ENCODE measurements at places on chromosomes 13 and 19.

GRCh38 chr13:76971851-76972829, 19.7 kb upstream of the CLN5 start:
- DNase-seq, result no peak

DNA sequence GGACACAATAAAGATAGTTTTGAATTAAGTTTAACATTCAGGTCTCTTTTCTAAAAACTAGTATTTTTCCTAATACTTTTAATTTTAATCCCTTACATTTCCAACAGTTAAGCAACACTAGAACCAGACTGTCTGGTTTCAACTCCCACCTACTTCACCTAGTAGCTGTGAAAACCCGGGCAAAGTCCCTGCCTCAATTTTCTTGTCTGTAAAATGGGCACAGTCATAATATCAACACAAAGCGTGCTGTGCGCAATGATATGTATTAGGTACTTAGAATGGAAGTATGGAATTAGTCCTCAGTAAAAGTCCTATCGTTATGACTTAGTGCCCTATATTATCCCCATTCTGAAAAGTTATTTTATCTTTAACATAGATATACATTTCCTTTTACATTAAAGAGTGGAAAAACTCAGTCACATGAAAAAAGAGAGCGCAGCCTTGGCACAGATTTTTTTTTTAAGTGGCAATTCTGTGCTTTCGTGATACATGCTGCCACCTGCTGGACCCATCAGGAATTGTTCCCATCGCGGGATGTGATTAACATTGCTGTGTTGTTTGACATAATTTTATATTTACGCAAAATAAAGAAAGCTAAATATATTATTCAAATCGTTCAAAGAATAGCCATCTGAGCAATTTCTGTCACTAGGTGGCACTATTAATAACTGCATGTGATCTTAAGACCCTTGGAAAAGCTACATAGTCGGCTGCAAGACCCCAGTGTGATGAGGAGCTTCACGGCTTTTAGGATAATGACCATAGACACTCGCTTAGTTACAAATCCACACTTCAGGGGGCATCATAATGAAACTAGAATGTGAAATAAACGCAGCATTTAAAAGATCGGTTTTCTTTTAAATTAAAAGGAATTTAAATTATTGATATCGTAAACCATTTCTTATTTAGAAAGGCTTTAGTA, 59.9 kb downstream of the LIG4 start:
- DNase-seq, result no peak

DNA sequence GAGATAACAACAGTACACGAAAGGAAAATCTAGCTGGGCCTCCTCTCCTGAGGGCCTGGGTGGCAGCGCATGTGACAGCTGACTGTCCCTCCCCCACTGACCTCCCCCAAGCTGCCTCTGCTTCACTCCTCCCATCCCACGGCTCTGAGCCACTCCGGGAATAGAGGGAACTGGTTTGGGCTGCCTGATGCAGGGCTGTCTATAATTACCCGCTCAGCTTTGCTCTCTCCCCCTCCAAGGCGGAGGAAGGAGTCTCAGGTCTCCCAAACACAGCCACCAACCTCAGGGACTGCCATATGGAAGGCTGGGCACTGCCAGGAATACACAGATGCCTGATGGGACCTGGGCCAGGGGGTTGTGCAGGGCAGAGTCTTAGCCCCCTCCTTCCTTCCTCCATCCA, 7.9 kb downstream of the NAPA start:
- DNase-seq, result no peak

GRCh38 chr13:110853235-110853721, 61.6 kb downstream of the ANKRD10 start:
- no peak for DNase-seq

DNA sequence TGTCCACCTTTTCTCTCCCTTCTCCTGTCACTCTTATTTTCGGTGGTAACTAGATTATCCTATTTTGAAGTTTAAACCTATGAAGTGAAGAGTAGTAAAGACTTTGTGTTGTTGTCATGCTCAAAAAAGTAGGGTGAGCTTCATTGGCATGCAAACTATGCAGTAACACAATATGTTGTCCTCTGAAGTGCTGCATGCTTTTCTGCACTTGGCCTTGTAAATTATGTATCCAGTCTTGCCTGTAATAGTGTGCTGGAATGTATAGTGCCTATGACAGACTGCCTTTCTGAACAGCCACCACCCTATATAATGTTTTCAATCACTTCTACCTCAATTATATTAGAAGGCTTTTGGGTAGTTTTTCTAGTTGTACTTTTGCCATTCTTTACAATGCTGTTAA, 1198.2 kb upstream of the PCDH20 start:
- DNase-seq, result no peak

- DNase-seq, result no peak
These were observed 78.9 kb downstream of the TEX26 start for GRCh38 chr13:31011193-31011860.

- DNase-seq, result no peak
These were observed 493 bp upstream of the PDE4A start for GRCh38 chr19:10419646-10420443.

GRCh38 chr19:51637362-51637978, 7.3 kb upstream of the SIGLEC5 start:
- DNase-seq, result no peak

- DNase-seq, result no peak
These were observed 4.4 kb downstream of the SULT2A1 start for GRCh38 chr19:47881757-47882156.

GRCh38 chr13:30091691-30092090, 215.7 kb downstream of the KATNAL1 start:
- DNase-seq, result no peak

DNA sequence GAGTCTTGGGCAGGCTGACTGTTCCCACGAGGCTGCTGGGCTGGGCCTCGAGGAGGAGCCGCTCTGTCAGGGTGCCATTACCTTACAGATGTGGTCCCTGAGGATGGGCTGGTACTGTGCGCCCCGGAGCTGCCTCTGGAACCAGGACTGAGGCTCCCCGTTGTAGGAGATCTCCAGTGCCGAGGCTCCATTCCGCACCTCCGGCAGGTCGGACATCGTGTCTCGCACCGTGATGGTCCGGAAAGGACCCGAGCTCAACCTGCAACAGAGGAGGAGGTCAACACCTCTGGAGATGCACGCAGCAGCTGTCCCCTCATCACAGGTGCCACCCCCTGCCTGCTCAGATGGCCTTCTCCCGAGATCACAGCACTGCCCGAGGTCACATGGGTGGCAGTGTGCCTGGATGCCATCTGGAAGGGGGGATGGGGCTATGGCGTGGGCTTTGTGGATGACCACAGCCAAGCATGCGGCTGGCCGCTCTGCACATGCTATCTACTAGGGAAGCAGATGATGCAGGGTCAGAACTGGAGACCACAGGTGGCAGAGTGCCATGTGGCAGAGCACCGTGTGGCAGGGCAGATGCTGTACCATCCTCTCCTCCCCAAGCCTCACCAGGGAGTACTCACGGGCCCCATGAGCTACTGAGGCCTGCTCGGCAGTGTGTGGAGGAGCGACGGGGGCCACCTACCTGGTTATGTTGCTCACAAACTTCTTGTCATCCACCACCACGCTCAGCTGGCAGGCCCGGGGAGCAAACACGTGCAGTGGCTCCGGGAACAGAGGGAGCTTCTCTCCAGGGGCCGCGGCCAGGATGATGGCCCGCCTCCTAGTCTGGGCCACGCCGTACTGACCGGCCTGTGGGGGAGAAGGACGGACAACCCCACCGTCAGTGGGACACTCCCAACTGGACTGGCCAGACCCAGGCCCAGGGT, 18.3 kb upstream of the EIF3G start:
- DNase-seq, result no peak

DNA sequence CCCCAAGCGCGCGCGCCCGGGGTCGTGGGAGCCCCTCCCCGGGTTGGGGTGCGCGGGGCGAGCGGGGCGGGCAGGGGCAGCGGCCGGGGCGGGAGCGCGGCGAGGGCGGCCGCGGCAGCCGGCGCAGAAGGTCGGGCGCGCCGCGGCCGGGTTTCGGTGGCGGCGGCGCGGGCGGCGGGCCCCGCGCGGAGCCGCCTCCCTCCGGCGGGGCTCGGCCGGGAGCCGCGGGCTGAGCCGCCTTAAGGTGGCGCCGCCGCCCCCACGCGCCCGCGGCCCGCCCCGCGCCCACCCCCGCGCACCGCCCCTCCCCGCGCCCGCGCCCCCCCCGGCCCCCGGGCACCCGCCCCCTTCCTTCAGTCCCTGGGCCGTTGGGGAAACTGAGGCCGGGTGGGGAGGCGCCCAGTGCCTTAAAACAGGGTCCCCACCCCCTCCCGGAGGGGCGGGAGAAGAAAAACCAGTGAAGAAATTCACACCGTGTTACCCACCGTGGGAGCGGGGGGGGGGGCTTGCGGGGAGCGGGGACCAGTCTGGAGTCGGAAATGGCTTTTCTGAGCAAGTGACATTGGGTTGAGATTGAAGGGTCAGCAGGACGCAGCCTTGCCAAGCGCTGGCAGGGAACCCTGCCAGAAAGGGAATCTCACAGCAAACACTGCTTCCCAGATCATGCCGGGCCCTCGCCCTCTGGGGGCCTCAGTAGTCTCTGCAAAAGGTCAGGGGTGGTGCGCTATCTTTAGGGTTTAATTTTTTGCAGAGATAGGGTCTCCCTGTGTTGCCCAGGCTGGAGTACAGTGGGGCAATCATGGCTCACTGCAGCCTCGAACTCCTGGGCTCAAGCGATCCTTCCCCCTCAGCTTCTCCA, at the start of gene TLE2:
Gene TLE2 (minus strand): TSS at position 216 of the 859 bp plus-strand sequence. CDS start 376 bp downstream, outside the sequence.
- DNase-seq, result no peak

DNA sequence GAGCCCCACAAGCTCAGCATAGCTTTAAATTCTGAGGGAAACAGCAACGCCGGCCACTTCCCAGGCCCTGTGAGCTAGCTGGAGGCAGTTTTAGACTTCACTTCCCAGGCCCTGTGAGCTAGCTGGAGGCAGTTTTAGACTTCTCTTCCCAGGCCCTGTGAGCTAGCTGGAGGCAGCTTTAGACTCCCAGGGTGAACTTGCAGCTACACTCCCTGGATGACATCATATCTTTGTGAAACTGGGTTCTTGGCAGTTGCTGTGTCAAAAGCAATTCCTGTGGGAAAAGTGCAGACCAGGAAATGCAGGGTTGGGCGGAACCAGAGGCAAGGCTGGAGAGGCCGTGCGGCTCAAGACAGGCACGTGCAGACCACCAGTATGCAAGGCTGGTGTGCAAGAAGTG, 12.7 kb downstream of the SOX1 start:
- no peak for DNase-seq

GRCh38 chr19:29587059-29587458, 19.0 kb upstream of the POP4 start:
- no peak for DNase-seq

GRCh38 chr13:80050252-80050651, 290.7 kb downstream of the SPRY2 start:
- no peak for DNase-seq

GRCh38 chr19:57016491-57016890, 103.3 kb upstream of the USP29 start:
- DNase-seq, result no peak

DNA sequence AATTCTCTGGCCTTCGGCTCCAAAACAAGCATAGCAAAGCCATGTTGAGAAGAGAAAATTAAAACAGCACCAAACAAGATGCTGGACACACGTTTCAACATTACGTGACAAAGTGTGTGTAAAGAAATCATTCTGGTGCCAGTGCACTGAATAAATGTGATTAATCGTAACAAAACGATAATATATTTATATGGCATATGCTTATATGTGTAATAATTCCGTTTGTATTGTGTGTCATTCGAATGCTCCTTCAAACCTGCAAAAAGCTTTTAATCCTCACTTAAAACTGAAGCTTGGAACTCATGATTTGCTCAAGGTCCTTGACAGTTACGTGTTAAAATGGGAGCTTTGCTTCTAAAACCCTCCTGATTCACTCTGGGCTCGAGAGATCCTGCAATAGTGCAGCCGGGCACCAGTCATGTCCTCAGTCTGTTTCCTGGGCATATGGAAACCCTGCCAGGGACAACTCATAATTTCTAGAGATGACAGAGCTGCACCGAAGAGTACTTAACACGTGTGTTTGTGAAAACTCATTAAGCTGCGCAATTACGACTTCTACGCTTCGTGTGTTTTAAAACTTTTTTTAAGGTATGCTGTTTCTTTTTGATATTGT, 731 bp upstream of the AKAP8L start:
- DNase-seq, result no peak

- DNase-seq, result peak; percentile 10
These were observed 57.8 kb downstream of the IER2 start for GRCh38 chr19:13207846-13208671.

GRCh38 chr19:49217382-49217781, 59.8 kb downstream of the TRPM4 start:
- DNase-seq, result no peak

DNA sequence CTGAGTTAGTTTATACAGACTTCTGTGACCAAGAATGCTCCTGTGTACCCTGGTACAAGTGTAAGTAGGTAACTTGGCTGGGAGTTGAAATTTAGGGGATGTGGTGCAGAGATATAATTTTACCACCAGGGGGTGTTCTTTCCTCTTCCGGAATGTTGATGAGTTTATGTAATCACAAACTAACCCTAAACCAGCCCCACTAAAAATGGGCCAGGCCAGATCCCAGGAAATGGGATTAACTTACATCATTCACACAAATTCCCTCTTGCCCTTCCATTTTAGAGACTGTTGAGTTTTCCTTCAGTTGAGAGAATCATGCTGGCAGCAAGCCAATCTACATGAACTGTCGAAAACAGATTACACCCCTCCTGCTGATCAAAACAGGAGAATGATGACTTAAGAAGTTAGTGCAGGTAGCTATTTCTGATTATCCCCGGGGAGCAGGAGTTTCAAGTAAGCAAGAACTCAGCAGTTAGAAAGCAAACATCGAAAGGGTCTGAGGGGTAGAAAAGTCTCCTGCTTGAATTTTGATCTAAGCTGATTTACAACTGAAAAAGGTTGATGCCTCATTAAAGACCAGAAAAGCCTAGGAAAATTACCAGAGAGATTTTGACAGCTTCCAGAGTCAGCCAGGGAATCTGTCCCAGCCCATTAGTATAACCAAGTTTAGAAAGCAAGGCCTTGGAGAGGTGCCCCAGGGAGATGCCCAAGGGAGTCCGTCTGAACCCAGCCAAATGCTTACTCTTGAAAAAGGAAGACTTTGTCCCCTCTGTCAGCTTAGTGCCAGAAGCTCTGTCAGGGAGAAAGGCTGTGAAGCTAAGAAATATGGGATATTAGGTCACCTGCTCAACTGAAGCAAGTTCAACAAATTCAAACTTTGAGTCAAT, 32.3 kb upstream of the MED4 start:
- peak; percentile 14 for DNase-seq

- no peak for DNase-seq
These were observed 15.7 kb upstream of the SCEL start for GRCh38 chr13:77519808-77520207.

DNA sequence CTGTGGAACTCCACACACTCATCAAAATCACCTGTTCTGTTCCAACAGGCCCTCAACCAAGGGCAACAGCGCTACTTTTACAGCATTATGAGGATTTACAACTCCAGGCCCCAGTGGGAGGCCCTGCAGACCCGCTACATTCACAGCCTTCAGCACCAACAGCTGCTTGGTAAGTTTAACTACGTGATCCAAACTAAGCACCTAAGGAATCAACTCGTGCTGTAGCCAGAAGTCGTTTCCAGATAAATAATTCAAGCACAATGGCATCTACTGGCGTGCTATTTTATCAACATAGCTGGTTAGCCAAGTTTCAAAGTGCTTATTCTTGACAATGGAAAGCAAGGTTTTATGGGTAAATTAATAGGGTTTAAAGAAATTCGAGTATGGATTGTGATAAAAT, 5.3 kb downstream of the FAM216B start:
- no peak for DNase-seq

All from AG04449 (cell line).